ENCODE measurements at places on chromosomes 12 and 14.
A peak's percentile ranks its signal among the peaks of the same experiment; 100 is the strongest.

GRCh38 chr12:14219156-14219555 lies 146.3 kb upstream of the ATF7IP start:
- DNase-seq, result no peak

DNA sequence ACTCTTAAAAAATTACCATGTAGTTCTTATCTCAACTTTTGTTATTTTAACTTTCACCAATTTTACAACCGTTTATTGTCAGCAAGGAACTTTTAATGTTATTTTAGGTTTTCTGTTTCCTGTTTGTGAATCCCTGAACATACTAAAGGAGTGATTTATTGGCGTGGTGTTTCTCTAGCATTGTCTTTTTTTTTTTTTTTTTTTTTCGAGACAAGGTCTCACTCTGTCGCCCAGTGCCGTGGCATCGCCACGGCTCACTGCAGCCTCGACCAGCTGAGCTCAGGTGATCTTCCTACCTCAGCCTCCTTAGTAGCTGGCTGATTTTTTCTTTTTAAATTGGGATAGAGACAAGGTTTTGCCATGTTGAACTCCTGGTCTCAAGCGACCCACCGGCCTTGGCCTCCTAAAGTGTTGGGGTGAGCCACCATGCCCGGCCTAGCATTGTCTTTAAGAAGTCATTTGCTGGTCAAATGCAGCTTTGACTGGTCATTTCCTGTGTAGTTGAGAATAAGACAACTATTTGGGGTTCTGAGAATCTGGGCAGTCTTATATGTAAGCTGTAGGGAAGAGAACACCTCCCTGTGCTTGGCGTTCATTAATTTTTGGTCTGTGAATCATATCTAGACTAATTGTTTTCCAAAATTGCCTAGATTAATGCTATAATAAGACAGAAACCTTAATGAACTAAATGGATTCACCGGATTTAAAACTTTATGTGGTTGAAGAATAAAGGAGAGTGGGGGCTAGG lies 2.1 kb downstream of the WASHC4 start:
- no peak for DNase-seq

- no peak for DNase-seq
Observed at GRCh38 chr14:55715889-55716288, 135.9 kb downstream of the KTN1 start.

GRCh38 chr12:128643155-128643554 lies 180.6 kb downstream of the SLC15A4 start:
- DNase-seq, result no peak

DNA sequence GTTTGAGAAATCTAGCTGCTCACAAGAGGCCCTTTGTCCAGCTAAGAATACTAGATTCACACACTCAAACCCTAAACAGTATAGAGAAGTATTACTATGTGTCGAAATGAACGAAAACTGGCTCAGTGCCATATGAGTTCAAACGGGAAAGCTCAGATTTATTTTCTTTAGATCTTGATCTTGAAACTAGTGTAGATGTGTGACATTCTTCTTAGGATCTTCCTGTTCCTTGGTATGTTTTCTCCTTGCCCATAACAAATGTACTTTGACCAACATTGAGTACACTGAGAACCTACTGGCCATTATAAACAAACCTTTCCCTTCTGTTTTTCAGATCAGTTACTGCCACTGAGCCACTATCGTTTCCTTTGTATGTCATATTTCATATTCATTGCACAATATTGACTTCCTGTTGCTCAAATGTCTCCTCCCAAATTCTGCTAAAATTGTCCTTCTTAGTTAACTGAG lies 21.3 kb downstream of the MYBPC1 start:
- DNase-seq, result no peak

- DNase-seq, result no peak
Observed at GRCh38 chr14:90416720-90417119, 19.9 kb downstream of the CALM1 start.

DNA sequence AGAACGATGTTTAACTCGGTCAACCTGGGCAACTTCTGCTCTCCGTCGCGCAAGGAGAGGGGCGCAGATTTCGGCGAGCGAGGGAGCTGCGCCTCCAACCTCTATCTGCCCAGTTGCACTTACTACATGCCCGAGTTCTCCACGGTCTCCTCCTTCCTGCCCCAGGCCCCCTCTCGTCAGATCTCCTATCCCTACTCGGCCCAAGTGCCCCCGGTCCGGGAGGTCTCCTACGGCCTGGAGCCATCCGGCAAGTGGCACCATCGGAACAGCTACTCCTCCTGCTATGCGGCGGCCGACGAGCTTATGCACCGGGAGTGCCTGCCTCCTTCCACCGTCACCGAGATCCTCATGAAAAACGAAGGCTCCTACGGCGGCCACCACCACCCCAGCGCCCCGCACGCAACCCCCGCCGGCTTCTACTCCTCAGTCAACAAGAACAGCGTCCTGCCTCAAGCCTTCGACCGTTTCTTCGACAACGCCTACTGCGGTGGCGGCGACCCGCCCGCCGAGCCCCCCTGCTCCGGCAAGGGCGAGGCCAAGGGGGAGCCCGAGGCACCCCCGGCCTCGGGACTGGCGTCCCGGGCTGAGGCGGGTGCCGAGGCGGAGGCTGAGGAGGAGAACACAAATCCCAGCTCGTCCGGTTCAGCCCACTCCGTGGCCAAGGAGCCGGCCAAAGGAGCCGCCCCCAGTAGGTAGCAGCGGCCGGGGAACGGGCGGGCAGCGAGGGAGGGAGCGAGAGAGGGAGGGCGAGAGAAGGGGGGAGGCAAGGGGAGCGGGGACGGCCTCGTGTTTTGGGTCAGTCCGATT lies 513 bp downstream of the HOXC11 start:
- DNase-seq, result no peak

GRCh38 chr12:57161491-57161890 lies 14.1 kb upstream of the LRP1-AS start:
- no peak for DNase-seq

- peak; percentile 3 for DNase-seq
Observed at GRCh38 chr12:75438059-75438754, 42.3 kb upstream of the GLIPR1 start.

GRCh38 chr12:5516371-5517241 lies 84.7 kb downstream of the NTF3 start:
- DNase-seq, result no peak

DNA sequence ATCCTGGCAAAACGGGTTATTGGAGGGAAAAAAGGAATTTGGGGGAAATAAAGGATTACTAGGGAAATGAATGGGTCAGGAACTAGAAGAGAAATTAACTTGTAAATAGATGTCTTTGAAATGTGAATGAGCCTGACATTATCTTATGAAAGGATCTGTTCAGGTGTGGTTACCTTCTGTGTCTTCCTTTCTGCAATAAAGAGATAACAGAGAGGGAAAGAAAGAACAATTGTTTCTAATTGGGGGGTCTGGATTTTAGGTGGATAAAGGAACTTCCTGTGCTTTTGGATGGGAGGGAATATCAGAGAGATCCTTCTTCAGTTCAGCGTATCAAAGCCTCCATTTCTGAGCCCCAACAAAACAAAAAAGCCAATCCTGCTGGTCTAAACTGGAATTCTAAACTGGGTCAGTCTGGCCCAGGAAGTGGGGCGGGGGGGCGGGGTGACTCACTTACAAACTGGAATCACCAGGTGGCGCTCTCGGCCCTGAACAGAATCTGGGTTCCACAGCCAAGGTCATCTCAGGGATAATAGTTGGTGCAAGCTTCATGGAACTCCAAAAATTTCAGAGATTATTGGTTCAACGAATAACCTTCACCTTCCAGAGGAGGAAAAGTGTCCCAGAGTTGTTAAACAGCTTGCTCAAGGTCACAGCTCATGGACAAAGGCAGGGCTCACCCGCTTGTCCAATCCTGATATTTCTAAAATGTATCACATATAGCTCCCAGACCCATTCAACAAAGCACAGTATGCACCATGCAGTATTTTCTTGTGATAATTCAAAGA lies 15.2 kb upstream of the PEBP1 start:
- peak; percentile 14 for DNase-seq

- no peak for DNase-seq
Observed at GRCh38 chr12:90058704-90059103, 350.1 kb upstream of the ATP2B1 start.

DNA sequence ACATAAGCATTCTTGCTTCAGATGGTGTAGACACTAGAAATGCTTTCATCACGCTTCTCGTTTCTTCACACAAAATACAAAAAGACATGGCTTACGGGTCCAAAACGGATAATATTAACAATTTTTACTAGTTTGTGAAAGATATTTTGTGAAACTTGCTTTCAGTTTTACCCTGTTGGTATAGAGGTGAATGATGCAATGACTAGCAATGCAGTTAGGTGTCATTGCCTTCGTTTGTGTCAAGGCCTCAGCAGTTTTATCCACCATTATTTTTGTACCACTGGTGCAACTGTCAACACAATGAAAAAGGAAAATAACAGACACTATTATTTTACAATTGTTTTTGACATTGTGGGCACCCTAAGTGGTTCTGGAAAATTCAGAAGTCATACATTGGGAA lies 323.0 kb downstream of the FLRT2 start:
- DNase-seq, result no peak

DNA sequence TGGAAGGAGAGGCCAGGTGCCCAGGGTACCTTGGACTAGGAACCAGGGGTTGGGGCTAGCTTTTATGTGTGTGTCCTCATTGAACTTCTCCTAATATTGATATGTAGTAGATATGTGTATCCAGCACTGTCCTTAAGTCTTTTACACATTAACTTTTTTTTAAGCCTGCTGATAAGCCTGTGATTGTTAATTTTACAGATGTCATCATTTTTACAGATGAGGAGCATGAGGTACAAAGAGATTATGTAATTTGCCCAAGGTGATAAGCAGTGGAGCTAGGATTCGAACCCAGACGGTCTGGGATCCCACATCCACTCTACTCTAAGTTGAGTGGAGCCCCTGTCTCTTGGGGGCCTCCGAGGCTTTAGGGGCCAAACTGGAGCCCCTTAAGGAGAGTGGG lies 10.2 kb upstream of the NR4A1 start:
- no peak for DNase-seq

Measured in T-helper 22 cell (primary cell).